ENCODE measurements at places on chromosomes 4 and X. TPM values are rescaled to one million over a fixed set of nuclear protein-coding genes. Genes with fewer than 3 reads are reported as not detected.

Gene UGT2A3
- polyA plus RNA-seq, result 5.0 TPM

- peak; percentile 97 for DNase-seq
Observed at GRCh38 chr4:39527296-39528060, at the start of gene UGDH. TSS of gene UGDH (minus strand) at chr4:39527439. CDS start at chr4:39521512, 5,927 bp downstream.

DNA sequence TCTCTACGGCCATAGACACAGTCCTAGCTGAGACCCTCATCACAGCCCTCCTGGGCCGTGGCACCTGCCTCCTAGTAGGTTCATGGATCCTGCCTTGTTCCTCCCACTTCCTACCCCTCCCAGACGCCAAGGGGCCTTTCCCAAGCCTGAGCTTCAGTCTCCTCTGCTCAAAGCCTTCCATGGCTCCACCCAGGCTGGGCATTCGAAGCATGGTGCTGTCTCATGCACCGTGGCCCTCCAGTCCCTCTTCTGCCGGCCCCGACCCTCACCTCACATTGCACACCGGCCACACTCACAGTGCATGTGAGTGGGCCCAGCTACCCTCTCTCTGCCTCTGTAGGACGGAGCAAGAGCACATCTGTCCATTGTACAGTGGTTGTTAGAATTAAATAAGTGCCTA is 21.7 kb upstream of the KIAA0232 start:
- no peak for DNase-seq

GRCh38 chr4:172786039-172786792 is 382.4 kb upstream of the GALNT7 start:
- no peak for DNase-seq

- DNase-seq, result no peak
Observed at GRCh38 chr4:78059524-78059889, 2.4 kb downstream of the FRAS1 start.

Gene IL1RAPL2
- 0.36 TPM for polyA plus RNA-seq

GRCh38 chr4:56289934-56290333 is 97.4 kb downstream of the AASDH start:
- DNase-seq, result no peak

DNA sequence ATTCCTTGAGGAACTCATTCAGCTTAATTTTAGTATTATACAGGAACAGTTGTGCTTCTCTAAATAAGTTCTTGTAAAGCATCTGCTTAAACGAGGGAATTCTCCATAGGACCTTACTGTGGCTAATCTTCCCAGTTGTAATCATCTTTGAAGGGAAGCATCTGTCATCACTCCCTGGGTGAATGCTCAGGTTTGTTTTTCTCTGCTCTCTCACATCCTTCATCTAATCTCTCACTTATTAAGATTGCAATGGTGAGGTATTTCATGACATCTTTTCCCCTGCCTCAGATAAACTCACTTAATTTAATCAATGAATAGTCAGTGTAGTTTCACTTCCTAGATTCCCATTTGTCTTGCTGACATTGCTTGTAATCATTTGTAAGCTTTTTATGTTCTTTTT is 121.8 kb upstream of the ADAMTS3 start:
- DNase-seq, result no peak

DNA sequence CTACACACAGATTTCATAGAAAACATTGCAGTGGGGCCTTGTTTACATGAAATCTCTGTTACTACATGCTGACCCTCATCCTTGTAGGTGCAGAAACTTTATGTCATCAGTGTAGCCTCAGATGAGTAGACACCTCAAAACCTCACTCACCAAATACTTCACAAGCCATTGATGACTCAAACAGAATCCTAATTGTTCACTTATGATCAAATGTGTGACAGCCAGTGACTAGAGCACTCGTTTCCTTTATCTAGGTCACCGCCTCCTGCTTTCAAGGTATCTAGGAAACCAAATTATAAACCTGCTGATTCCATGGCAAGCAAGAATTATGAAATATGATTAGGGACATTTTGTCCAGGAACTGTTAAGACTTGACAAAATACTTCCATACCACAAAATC is 255.8 kb upstream of the GPRIN3 start:
- DNase-seq, result no peak

DNA sequence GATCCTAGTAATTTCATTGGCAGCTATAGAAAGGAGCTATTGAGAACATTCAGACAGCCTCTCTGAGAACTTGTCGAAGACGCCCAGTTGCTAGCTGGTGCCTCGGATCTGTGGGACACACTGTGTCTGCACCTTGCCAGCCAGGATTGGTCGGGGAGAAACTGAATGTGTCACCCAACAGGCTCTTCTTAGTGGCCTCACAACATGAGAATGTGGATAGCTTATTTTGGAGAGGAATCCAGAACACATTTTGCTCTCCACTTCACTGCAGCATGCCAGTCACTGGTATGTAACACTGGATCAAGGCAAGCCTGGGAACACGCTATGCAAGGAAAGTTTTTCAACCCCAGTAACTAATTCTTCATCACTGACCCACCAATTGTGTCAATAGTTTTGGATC is 89.5 kb upstream of the TRPC3 start:
- DNase-seq, result no peak

DNA sequence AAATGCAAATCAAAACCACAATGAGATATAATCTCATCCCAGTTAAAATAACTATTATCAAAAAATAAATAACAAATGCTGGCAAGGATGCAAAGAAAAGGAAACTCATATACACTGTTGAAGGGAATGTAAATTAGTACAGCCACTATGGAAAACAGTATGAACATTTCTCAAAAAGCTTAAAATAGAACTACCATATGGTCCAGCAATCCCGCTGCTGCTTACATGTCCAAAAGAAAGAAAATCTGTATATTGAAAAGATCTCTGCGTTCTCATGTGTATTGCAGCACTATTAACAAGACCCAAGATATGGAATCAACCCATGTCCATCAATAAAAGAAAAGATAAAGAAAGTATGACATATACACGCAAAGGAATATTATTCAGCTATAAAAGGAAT is 3.0 kb upstream of the NAP1L2 start:
- DNase-seq, result no peak

DNA sequence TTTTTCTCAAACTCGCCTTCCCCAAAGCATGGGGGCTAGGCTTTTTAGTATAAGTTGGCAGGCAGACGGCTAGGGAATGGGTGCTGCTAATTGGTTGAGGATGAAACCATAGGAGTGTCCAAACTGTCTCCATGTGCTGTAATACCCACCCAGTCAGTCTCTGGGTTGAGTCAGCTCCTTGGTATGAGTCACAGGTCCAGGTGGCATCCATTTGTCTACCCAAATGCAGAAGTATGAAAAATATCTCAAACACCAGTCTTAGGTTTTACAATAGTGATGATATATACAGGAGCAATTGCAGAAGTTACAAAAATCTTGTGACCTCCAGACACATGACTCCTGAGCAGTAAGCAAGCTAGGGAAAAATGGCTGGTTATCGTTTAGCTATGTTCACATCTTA is 27.4 kb upstream of the CCSER1 start:
- no peak for DNase-seq

DNA sequence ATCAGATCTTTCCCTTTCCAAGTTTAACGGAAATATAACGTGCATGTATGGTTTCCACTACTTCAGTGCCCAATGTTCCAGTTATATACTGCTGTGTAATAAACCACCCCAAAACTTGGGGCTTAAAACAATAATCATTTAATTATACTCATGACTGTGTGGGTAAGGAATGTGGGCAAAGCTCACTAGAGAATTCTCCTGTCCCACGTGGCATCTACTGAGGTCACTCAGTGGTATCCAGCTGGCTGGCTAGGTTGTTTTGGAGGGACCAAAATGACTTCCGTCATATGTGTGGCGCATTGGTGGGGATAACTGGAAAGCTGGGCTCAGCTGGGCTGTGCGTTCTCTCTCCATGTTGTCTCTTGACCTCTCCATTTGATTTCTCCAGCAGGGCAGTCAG is 18.5 kb downstream of the ZCCHC18 start:
- no peak for DNase-seq

Gene MAGEB2
- polyA plus RNA-seq, result not detected

GRCh38 chrX:124827258-124827845 is 481.0 kb downstream of the SH2D1A start:
- DNase-seq, result no peak

DNA sequence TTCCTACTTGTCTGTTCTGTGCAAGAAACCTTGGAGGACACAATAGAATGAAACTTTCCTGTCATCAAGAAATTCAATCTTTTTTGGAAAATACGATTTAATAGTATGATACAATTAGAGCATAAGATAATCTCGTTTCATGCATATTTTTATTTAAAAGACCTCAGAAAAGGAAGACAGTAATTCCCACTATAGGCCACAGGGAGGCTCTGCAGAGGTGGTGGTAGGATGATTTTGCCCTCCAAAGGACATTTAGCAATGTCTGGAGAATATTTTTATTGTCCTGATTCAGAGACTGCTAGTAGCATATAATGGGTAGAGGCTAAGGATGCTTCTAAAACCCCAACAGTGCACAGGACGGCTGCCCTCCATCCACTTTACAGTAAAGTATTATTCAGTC is 68.7 kb downstream of the PAK3 start:
- DNase-seq, result no peak

- DNase-seq, result no peak
Observed at GRCh38 chr4:17336524-17336961, 175.3 kb downstream of the QDPR start.

DNA sequence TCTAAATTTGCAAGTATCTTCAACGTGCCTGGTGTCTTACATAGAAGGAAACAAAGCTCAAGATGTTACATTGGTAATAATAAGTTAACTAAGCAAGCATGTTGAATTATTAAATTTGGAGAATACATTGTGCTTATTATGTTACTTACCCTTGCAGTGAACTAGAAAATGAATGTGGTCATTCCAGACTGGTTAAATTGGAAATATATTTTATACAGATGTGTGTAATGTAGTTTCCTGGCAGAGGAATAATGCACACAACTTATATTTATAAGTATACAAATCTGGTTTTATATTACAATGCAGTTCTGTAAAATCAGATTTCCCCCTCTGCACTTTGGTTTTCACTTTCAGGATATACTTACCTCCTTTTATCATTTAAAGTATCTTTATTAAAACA is 159.9 kb upstream of the SLIT2 start:
- DNase-seq, result no peak

DNA sequence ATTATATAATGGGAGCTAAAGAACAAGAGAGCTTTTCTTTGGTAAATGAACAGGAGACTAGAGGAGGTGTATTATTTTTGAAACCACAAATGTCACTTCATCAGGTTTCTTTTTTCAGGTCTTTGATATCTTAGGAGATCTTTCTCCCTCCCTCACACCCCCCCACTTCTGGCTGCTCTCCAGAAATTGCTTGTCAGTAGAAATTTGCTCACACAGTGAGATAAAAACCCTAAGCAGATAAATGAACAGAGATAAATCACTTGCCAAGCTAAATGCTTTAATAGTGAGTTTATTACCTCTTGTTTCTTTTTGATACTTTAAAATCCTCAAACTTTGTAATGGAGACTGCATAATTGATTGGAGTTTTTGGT is 421.2 kb upstream of the TENM3 start:
- no peak for DNase-seq

GRCh38 chrX:102745857-102746584 is 25.5 kb downstream of the GPRASP3 start:
- DNase-seq, result peak; percentile 47

- no peak for DNase-seq
Observed at GRCh38 chrX:53286171-53286570, 4.8 kb upstream of the IQSEC2 start.

GRCh38 chrX:15576019-15576418 is 24.7 kb downstream of the ACE2 start:
- DNase-seq, result no peak

GRCh38 chr4:74950200-74950599 is 17.3 kb downstream of the PARM1 start:
- no peak for DNase-seq

Gene NKX1-1
- polyA plus RNA-seq, result not detected

- no peak for DNase-seq
Observed at GRCh38 chr4:32119907-32120306, 1399.7 kb downstream of the PCDH7 start.

DNA sequence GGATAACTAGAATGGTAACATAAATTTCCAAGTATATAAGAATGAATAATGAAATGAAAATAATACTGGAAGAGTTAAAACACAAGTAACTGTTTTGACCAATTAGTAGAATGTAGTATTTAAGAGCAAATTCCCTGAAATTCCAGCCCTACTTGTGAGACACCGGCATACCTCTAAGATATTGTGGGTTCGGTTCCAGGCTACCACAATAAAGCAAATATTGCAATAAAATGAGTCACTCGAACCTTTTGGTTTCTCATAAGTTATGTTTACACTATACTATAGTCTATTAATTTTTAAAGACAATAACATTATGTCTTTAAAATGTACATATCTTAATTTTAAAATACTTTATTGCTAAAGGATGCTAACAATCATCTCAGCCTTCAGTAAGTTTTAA is 15.2 kb upstream of the IQCM start:
- no peak for DNase-seq

- DNase-seq, result no peak
Observed at GRCh38 chr4:82919386-82919785, 18.9 kb downstream of the THAP9 start.

DNA sequence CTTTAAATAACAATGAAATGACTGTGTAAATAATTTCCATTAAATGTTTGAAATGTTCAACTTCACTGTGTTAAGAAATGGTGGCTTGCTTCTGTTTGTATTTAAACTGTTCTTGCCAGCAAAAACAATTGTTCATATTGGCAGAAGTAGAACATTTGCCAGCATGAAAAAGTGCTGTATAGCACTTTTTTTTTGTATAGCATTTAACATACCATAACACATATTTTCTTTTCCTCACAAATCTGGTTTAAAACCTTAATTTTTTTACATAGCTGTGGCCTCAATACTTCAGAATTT is 94.1 kb downstream of the COX18 start:
- DNase-seq, result no peak

- no peak for DNase-seq
Observed at GRCh38 chrX:154719132-154719675, 31.7 kb downstream of the GAB3 start.

GRCh38 chrX:70231666-70232065 is 2.8 kb upstream of the AWAT1 start:
- no peak for DNase-seq

GRCh38 chr4:138301536-138301935 is 59.4 kb upstream of the SLC7A11 start:
- DNase-seq, result no peak

DNA sequence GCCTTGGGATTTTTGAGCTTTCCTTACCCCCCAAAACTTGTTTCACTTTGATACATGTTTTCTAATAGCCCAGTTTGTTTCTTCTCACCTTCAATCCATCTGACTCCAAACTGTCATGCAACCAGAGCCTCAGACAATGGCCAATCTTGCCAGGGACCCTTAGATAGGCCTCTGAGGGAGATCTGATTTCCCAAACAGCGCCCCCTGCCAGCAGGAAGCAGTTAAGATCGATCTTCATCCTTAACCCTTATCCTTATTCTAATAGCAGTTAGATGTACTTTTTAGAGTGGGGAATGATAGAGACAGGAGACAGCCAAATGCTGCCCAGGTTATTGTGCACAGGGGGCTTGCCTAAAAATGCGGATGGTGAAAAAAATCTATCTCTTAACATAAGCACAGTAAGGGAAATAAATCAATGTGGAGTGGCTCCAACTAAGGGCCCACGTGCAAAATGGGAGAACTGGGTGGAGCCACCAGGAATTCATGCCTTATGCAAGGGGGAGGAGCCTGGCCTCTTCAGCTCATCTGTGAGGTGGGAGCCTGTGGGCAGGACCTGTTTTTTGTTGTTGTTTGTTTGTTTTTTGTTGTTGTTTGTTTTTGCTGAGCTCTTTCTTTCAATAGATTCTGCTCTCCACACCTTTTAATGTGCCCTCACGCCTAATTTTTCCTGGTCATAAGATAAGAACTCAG is 833.6 kb upstream of the AGA start:
- no peak for DNase-seq

GRCh38 chr4:53775381-53775780 is 184.1 kb upstream of the LNX1 start:
- no peak for DNase-seq

All from left lung (tissue), 14 donors.